ENCODE measurements at places on chromosomes 2 and 18.

- no peak for DNase-seq
Measured at GRCh38 chr2:85763831-85764230, 10.0 kb downstream of the ATOH8 start.

DNA sequence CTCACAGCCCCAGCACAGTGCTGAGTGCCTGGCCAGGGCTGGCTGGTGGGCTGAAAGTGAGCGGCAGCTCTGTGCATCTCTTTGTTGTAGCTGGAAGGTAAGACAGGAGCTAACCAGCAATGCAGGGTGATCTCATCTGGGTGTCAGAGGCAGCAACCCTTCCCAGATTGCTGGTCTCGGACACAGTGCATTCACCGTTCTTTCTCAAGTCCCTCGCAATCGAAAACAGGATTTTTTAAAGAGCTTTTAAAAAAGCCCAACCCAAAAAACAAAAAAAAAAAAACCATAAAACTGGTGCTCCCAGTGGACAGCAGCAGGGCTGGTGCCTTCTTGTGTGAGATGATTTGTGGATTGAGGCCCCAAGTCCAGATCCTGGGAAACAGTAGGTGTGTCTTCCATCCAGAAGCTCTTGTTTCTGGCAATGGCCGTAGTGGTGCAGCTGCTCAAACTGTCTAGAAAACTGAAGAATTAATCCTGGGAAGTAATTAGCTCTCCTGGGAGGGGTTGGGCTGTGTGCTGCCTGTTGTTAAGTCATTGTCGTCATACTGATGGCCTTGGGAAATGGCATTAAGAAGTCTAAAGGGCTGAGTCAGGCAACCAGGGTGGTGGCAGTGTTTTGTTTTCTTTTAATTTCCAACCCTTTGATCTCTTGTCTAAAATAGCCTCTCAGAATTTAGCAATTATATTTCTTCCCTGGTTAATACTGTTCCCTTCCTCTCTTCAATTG is 156.7 kb downstream of the KLHL29 start:
- no peak for DNase-seq

DNA sequence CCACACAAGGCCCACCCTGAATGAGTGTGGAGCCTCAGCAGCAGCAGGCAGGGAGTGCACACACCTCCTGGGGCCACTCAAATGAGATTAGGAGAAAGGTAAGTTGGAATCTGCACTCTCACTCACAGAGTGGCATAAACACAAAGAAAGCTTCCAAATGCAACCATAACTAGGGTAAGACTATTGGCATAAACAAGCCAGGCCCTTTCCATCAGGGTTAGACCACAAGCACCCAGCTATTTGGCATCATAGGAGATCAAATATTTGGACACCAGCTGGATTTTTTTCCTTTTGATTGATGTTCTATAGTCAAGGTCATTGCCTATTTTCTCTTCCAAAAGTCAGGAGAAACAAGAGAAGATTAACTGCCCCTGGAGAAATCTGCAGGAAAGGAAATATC is 471.5 kb downstream of the TXNL1 start:
- no peak for DNase-seq

DNA sequence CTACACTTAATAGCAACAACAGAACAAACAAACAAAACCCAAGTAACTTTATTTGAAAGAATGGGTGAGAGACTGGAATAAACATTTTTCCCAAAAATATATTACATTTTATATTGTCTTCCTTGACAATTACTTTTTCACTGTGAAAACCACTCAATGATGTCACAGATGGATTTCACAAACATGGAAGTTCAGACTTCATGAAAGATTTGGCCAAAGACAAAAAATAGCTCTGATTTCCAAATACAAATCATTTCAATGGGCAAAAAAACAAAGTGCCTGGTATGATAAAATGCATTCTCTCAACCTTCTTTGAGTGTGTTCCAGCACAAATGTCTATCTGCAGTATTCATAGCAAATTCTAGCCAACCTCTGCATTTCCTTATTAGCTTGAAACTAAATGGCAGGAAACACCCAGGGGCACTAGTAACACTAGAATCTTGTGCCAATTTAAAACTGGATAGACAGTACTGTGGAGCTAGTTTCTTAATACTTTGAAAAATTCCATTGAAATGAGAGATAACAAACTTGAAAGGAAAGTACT is 28.5 kb upstream of the NAPG start:
- DNase-seq: no peak

GRCh38 chr2:63078852-63079606 is 28.4 kb downstream of the OTX1 start:
- DNase-seq: no peak

GRCh38 chr2:47009253-47009767 is 93.7 kb upstream of the MCFD2 start:
- no peak for DNase-seq

DNA sequence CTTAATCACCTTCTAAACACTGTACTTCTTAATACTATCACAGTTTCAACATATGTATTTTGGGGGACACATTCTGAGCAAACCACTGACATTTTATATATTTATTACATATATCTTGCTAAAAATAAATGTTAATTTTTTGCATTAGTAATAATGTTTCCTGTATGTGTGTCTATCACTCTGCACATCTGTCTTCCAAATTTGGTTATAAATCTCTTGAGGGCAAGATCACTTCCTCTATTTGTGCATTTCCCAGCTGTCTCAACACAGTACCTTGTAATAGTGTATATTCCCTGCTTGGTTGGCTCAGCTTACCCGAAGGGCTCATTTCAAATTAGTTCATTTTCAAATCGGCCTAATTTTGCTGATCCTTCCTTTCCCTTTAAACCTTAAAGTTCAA is 617.1 kb upstream of the GYPC start:
- DNase-seq: no peak

- DNase-seq: no peak
Measured at GRCh38 chr2:113861740-113862139, 28.1 kb upstream of the ACTR3 start.

- no peak for DNase-seq
Measured at GRCh38 chr2:64482765-64483504, 29.0 kb downstream of the LGALSL start.

- no peak for DNase-seq
Measured at GRCh38 chr18:57943723-57944122, 100.3 kb upstream of the NEDD4L start.

GRCh38 chr2:68921646-68922045 is 31.0 kb downstream of the GKN2 start:
- DNase-seq: no peak

- DNase-seq: no peak
Measured at GRCh38 chr18:58662118-58662517, 9.1 kb upstream of the MALT1 start.

GRCh38 chr2:207157731-207158130 is 8.0 kb downstream of the KLF7 start:
- no peak for DNase-seq

- no peak for DNase-seq
Measured at GRCh38 chr2:241007880-241008710, 9.7 kb downstream of the SNED1 start.

- no peak for DNase-seq
Measured at GRCh38 chr18:74748809-74749208, 151.1 kb downstream of the ZNF407 start.

DNA sequence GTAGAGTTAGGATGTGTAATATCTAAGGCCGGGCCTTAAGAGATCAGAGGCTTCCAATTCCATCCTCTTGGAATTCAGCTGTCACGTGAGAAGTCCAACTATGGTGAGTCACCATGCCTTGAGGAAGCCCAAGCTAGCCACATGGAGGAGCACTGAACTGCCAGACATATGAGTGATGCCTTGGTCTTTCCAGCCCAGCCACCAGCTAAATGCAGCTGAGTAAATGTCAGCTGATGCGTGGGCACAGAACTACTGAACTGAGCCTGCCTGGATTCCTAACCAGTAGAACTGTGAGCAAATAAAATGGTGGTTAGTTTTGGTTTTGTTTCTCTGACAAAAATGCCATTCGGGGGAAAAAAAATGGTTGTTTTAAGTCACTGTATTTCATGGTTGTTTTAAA is 153.7 kb upstream of the SERTAD2 start:
- DNase-seq: no peak

- DNase-seq: no peak
Measured at GRCh38 chr2:109144721-109145120, 15.7 kb downstream of the SH3RF3 start.

DNA sequence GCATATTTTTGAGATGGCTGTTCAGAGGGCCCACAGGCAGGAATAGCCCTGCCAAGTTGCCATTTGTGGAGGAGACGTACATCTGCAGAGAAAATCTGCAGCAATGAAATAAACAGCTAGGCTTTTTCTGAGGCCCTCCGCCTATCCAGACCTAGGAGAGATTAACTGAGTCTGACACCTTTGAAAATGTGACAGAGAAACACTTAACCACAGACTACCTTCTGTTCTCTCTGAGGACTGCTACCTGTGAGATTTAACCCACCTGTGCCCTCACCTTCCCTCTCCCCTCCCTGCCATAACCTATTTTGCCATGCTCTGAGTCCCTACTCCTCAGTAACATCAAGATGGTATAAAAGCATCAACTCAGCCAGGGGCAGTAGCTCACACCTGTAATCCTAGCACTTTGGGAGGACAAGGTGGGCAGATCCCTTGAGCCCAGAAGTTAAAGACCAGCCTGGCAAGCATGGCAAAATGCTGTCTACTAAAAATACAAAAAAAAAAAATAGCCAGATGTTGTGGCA is 160.3 kb downstream of the TGIF1 start:
- no peak for DNase-seq

DNA sequence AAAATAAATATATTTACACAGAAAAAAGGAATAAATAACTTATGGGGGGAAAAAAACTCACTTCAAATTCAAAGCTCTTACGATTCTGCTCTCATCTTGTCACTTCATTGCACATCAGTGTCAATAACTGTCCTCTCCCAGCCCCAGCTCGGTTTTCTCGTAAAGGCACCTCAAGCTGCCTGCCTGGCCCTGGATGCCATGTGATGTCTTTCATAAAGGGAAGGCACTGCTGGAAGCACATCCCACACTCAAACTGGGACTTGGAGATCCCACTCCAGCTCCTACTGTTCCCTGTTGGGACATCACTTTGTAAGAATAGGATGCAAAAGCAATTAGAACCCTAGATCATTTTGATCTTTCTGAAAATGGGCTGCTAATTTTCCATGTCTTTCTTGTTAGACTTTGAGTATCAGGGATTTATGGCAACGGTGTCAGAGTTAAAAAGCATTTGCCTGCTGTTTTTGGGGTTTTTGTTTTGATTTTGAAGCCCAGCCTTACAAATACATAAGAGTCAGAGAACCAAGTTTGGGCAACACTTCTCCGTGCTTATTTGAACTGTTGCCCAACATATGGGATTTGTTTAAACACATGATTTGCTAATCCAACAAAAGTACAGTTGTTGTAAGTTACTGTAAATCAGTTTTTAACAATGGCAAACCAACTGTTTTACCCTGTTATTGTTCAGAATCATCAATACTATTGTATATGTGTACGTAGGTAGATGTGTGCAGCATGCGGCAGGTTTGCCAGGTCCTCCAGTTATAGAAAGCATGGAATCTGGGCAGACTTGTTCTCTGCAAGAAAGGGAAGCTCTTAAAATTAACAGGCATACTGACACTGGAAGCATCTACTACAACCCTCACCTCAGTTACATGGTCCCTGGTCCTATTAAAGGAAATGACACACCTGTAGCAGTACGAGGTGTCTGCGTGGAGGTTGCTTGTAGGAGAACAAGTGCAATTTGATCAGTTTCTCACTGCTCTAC is 20.6 kb downstream of the SERTAD2 start:
- no peak for DNase-seq

DNA sequence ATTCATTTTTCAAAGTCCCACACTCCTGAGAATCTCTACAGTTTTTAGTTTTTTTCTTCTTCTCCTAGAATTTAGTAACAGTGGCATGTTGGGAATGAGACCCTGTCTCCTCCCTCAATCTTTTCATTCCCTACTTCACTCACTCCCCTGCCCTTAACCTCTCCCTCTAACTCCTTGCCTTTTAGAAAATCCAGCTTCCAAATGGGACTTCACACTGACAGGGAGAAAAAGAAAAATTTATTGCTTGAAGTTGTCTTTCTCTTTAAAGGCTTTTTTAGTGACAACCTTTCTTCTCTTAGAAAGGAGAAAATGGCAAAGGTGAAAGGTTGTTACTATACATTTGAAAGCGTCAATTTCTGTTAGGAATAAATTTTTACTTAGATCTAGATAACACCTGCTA is 359.2 kb downstream of the CDH7 start:
- DNase-seq: no peak

- no peak for DNase-seq
Measured at GRCh38 chr2:238370823-238371372, 50.6 kb downstream of the TRAF3IP1 start.

DNA sequence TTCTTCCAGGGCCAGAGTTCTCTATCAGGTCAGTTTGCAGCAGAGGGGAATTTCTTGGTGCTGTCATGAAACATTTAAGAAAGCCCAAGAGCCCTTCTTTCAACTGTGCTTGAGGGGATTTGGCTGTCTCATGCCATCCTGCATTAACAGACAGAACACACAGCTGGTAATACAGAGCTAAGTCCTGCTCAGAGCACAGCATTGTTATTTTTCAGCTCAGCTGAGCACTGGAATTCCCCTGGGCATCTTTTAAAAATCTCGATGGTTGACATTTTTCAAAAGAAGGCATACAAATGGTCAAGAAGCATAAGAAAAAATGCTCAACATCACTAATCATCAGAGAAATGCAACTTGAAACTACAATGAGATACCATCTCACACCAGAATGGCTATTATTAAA is 14.9 kb upstream of the IL1R2 start:
- no peak for DNase-seq

- peak; percentile 10 for DNase-seq
Measured at GRCh38 chr2:47310801-47311560, 92.0 kb upstream of the MSH2 start.

DNA sequence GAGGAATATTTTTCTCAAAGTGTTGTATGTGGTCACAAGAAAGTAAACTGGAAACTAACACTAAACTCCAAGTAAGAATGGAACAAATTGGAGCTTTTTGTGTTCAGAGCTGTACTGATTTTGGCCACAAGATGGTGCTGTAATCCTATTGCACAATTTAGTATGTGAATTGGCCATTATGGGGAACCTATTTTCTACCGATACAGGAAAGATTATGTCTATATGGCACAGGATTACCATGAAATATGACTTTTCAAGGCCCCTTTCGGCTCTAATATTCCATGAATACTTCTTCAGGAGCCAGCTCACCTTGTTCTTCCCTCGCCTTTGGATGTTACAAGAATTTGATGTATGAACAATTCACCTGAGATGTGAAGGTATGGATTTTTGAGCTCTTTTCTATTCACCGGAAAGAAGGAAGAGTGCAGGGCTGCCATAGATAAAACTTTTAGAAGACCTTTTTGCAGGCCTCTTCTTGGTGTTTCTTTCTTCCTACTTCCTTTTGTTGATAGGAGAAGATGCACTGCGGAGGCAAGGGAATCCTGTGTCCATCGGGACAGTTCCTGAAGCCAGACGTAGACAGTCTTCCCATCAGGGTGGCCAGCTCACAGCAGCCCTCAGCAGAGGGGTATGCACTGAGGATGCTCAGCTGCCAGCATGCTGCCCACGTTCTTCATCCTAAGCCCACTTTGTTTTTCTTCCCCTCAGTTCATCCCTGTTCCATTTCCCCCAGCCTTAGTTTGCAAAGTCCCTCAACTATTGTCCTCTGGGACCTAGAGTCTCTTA is 13.3 kb downstream of the MRPL44 start:
- DNase-seq: no peak

GRCh38 chr2:240432820-240433801 is 2.4 kb upstream of the GPC1 start:
- DNase-seq: peak; percentile 1

Measured in thoracic aorta (tissue), 2 donors.